ENCODE measurements at places on chromosomes 13 and 19. TPM values are rescaled to one million over a fixed set of nuclear protein-coding genes. Genes with fewer than 3 reads are reported as not detected.

Gene EPS8L1
- 2.3 TPM for total RNA-seq

Gene CGB5
- not detected for total RNA-seq

Gene LRRC4B
- total RNA-seq = not detected

Gene NKPD1
- 0.11 TPM for total RNA-seq

Gene RXFP2
- not detected for total RNA-seq

Gene ZNF579
- 7.2 TPM for total RNA-seq

Measured in activated CD4-positive, alpha-beta T cell treated with anti-CD3 and anti-CD28 coated beads for 36 hours (primary cell).